ENCODE measurements at places on chromosomes 7 and 10. TPM values are rescaled to one million over a fixed set of nuclear protein-coding genes. Genes with fewer than 3 reads are reported as not detected.

DNA sequence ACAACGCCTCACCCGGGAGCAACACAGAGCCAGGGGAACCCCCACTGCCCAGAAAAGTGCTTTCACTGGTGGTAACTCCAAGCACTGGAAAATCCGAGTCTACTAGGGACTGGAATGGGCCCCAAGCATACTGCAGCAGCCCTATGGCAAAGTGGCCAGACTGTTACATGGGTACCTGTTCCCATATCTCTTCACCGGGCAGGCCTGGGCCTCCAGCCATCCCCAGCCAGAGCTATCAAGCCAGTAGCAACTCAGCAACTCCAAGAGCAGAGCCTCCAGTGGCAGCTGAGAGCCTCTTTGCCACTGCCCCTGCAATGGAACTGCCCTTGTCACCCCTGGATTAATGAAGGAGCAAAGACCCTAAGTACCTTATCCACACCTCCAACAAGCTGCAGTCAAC is 73.5 kb downstream of the HBP1 start:
- DNase-seq: no peak

DNA sequence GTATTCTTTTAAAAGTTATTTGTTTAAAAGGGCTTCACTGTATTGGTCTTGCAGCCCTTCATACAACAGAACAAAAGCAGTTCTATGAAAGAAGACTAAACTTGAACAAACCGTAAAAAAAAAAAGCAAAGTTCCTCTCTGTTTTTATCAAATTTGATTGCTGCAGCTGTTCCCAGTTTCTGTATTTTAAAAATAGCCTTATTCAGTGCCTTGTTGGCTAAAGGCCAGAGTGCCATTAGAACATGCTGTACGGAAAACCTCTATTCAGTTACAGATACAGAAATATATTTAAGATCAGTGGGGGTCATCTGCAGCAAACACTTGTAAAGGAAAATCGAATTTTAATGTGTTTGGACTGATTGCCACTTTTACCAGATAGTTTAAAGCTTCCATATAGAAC is 207.8 kb upstream of the ETV1 start:
- DNase-seq: peak; percentile 42

Gene GNAI1
- 9.9 TPM for total RNA-seq

Gene NUPR2
- total RNA-seq: not detected

GRCh38 chr7:47568547-47568946 is 13.4 kb downstream of the TNS3 start:
- peak; percentile 65 for DNase-seq

Data from heart left ventricle (tissue), 16 donors.